Ecto neural progenitor cell (in vitro differentiated cells): ENCODE measurements at places on chromosomes 12 and 14.

DNA sequence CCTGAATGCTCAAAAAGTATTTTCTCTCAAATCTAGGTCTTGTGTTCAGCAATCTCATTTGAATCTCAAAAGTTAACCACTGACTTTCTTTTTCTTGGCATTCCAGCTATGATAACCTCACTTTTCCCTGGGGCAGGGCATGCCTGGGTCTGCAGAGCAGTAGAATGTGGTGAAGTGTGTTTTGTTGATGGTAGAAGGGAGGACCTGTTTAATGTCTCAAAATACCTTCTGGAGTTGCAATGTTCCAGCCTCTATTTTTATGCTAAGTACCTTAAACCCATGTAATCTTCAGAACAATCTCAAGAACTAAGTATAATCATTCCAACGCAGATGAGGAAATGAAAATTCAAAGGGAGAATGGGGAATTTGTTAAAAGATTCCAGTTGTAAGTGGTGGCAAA is 82.1 kb upstream of the FUT8 start:
- DNase-seq, result no peak

GRCh38 chr12:4386801-4387200 is 7.3 kb upstream of the FGF23 start:
- no peak for DNase-seq

DNA sequence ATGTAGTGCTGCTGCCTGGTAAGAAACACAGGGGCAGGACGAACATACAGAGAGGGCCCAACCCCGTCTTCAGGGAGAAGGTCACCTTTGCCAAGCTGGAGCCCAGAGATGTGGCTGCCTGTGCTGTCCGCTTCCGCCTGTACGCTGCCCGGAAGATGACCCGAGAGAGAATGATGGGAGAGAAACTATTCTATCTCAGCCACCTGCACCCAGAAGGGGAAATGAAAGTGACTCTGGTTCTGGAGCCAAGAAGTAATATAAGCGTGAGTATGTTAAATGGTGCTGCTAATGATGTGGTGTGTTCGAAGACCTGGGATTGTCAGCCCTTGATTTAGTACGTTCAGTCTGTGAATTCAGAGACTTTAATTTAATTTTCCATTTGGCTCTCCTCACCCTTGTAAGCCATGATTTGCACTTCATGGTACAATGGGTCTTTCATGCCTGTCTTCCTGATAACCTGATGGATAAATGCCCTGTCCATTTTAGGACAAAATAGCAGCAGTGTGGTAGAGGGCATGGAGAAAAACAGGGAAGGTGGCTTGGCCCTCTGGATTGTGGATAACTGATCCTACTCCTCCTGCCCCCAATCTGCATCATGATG is 318.9 kb downstream of the SNAPC1 start:
- no peak for DNase-seq

DNA sequence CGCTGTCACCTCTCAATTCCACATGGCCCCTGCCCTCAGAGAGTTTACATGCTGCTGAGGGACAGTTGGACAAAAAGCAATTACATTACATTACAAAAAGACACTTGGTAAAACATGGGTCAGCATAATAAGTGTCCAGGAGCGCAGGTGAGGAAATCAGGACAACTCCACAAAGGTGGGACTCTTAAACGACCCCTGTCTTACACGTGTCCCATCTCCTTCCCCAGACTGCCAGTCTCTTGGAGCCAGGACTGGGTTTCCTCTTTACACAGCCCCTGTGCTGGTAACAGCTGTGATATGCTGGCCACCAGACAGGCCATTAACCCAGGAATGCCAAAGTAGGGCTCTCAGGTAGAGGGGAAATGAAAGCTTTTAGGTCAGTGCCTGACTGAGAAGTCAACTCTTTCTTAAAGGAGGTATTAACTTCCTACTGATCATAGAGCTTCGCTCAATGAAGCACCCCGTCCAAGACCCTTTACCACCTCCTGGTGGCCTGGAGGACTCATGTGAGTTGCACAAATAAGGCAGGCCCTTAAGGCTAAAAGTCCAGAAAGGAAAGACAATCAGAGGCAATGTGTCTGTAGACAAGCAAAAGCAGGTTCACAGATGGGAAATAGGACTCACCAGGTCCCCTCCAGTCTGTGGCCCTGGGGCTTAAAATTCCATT is 55.5 kb downstream of the ANO2 start:
- DNase-seq, result no peak

DNA sequence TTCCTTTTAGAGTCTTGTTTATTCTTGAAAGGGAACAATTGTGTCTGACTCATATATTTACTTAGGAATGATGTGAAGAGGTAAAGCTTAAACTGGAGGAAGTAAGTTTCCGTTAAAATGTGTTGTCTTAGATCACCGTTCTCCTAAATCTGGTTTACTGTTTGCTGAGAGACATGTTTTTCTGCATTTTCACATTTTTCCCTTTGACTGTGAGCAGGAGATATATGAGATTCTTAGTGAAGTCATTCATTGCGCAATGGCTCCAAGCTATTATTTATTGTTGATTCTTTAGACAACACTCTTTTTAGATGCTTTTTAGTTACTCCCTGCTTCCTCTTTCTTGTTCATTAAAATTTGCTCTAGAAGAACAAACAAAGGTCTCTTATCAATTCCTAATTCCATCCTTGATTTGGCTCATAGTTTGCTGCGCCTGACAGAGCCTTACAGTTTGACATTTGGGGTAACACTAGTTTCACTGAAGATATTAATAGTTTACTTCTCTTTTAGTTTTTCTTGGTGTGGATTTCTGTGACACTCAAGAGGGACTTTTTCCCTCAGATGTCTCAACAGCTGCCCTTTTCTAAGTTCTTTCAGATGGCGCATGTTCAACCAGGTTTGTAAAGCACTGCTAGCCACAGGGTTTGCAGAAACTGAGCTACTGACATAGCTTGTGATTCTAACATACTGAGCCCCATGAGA is 11.4 kb downstream of the CLECL1 start:
- no peak for DNase-seq
